ENCODE measurements at places on chromosomes 11 and 22.
A peak's percentile ranks its signal among the peaks of the same experiment; 100 is the strongest.

DNA sequence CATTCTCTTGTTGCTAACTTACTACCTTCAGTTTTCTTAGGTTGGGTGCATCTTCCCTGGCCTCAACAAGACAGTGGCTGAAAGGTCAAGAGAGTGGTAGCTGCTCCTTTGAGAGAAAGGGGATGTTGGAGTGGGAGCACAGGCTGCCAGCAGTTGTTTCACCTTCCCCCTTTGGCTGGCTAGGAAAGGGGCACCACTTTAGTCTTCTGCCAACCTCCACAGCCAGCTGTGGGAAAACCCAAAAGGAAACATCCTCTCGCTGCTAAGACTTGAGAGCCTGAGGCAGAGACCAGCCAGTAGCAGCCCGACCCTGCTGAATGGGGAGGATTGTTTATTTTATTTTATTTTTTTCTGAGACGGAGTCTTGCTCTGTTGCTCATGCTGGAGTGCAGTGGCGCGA lies 34.4 kb downstream of the MARK2 start:
- DNase-seq, result no peak

GRCh38 chr11:44957776-44958564 lies 7.3 kb upstream of the TP53I11 start:
- DNase-seq, result no peak

DNA sequence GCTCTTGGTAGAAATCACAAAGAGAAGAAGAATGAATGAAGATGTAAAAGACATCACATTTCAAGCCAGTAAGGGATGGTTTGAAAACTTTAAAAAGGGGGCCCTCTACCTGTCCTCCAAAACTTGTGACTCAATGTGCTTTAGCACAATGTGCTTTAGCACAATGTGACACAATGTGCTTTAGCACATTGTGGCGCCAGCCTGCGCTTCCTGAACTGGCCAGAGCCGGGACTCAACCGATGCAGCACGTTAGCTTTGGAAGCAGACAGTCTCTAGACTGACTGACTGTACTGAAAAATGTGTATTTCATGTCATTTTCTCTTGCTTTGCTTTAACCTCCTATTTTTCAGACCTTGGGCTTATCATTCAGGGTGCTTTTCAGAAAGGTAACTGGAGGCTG lies 63.5 kb downstream of the FAM83F start:
- DNase-seq, result no peak

DNA sequence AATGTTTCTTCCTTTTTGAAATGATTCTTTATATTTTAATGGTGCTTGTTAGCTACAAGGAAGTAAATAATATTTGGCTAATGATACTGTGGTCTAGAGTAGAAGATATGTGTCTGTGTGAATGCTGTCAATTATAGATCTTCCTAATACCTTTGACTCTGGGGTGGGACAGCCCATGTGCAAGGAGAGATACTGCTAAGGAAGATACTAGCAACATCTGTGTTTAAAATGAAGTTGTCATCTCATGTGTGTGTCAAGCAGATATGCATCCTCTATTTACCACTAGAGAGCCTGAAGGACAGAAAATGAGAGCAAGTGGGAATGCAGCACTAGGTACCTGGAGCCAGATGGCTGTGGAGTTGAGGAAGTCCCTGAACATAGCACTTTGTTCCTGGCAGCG lies 34.1 kb downstream of the PPME1 start:
- DNase-seq, result no peak

DNA sequence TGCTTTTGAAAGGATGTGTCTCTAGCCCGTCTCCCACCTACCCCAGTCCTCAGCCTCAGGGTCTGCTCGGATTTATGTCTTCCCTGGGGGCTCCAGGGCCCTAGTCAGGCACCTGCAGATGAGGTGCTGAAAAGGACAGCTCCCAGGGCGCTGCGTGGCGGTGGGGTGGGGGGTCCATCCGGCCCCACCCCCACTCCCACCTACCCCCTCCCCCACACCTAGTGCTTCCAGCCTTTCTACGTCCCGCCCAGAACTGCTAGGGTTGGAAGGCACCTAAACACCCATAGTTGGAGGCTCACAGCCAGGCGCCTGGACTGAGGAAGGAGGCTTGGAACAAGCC lies 1.4 kb upstream of the ROBO3 start:
- no peak for DNase-seq

DNA sequence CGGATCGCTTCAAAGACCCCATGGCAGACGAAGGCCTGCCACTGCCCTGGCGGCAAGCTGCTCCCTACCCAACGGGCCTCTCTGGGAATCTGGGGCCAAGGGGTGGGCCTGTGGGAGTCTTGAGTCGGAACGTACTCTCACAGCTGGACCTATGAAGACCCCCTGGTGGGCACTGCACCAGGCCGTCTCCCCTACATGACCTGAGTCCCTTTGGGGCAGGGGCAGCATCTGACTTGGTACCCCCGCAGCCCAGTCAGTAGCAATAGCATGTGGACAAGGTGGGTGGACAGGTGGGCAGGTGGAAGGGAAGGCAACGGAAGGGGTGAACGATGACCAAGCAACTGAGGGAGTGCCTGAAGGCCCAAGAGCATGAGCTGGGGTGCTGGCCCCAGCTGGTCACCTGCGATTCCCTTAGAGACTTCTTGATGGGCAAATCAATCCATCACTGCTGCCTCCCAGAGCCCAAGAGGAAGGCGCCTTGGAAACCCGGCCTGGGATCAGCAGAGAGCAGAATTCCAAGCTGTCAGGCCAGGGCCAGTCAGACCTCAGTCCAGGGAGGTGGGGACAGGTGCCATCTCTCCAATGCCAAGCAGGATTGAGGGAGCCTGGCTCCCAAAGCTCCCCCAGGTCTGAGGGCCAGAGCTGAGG lies 35.3 kb downstream of the ARAP1 start:
- peak; percentile 43 for DNase-seq

GRCh38 chr22:27677905-27678458 lies 123.6 kb downstream of the MN1 start:
- DNase-seq, result no peak

GRCh38 chr11:77401486-77402217 lies 72.2 kb downstream of the PAK1 start:
- no peak for DNase-seq

DNA sequence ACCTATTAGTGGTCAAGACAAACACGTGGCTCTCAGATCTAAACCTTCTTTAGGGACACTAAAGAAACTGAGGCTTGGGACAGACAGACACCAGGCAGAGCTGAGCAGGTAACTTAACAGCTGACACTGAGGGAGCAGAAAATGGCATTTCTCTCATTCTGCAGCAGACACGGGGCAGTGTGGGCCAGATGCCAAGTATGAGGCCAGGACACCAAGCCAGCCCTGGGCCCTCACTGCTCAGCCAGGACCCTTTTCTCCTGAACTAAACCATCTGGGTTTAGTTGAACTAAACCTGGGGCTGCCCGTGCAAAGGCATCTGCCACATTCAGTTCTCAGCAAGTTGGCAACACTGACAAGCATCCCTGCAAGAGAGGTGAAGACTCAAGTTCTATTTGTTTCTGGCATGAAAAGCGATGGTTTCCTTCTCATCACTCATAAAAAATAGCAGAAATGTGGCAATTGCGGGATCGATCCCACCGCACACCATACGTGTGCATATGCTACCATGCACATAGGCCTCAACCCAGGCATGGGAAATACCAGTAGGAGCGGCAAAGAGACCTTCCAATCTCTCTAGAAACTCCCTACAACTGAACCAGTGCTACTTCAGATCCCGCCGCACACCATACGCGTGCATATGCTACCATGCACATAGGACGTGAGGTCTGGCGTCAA lies 100.1 kb upstream of the BID start:
- no peak for DNase-seq

- no peak for DNase-seq
These were observed 12.5 kb downstream of the RBM4 start for GRCh38 chr11:66651016-66651415.

DNA sequence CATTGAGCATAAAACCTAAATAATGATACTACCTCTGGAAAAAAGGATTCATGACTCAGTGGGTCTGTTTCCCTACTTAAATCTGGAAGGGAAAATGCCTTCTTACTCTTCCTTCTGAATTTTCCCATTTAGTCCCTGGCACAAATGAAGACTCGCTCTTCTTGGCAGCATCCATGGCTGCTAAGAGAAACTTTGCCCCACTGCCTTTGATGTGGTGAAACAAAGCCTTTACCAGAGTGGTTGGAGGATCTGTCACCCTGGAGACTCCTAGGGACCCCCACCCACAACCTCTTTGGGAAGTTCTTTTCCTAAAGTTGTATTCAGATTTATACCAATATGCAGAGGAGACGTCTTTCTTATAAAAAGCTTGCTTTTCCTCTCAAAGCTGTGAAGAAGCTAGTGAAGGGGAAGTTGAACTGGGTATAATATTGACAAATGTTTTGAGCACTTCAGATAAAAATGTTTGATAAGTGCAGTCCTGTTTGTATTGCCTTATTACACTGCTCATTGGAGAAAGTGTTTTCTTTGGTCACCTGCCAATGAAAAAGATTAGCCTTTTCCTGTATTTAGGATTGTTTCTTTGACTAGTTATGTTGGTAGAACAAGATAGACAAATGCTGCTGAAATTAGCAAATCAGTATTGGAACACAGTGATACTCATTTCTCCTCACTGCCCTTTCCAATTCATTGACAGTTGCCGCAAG lies 77.3 kb downstream of the ARFGAP2 start:
- DNase-seq, result no peak

DNA sequence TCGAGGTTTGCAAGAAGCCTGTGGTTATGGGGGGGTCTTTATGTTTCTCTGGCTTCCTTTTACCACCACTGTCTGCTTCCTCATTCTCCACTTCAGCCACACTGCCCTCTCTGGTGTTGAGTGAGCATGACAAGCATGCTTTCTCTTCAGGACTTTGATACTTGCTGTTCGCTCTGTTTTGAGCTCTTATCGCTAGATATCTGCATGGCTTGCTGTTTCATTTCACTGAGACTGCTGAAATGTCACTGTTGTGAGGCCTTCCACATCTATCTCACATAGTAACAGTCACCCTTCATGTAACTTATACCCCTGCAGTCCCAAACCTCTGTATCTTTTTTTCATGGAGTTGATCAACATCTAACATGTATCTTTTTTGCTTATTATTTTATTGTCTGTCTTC lies 59.8 kb downstream of the TMEM135 start:
- DNase-seq, result no peak

GRCh38 chr22:49515475-49515874 lies 312.2 kb downstream of the BRD1 start:
- DNase-seq, result no peak

- no peak for DNase-seq
These were observed 341.8 kb upstream of the CCDC179 start for GRCh38 chr11:23201936-23202522.

GRCh38 chr11:121426476-121427399 lies 25.4 kb upstream of the SORL1 start:
- peak; percentile 68 for DNase-seq

- no peak for DNase-seq
These were observed 22.6 kb upstream of the HIPK3 start for GRCh38 chr11:33234397-33235190.

- no peak for DNase-seq
These were observed 1.1 kb upstream of the PYGM start for GRCh38 chr11:64760759-64761420.

GRCh38 chr11:96038046-96038445 lies 114.1 kb upstream of the MTMR2 start:
- no peak for DNase-seq

DNA sequence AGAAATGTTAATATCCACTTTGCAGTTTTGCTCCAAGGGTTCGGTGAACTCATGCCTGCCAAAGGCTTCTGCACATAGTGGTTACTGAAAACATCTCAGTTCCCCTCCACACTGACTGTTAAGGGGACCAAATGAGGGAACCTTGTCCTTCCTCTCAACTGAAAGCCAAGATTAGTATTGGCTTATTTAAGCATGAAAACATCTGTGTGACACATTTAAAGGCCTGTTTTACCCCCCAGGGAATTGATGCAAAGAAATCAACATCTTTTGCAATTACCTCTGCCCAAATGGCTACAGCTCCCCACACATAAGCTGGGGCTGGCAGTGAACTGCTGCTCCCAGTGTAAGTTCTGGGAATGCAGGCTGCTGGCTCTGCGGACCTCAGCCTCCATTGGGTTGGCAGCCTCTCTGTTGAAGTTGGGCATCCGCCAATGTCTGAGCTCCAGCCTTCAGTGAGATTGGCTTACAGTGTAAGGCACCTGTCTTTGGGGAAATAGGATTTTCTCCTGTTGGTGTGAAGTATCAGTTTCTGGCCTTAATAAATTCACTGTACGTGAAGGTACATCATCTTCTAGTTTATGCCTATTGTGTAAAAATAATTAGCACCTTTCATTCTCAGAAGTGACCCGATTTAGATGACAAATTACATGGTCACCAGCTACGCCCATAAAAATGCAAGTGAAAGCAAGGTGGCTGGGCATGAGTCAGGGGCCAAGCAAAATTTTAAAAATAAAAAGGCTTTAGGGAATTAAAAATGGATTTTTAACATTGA lies 213.4 kb upstream of the SYN3 start:
- DNase-seq, result no peak

- no peak for DNase-seq
These were observed 12.7 kb downstream of the CTR9 start for GRCh38 chr11:10763766-10764165.
